ENCODE measurements at places on chromosomes 2 and 18.

- no peaks in the 10 kb centered on the region for H3K4me1 ChIP-seq
- no peak overlapping the region for H3K4me3 ChIP-seq
- H3K36me3 ChIP-seq, result no peaks in the 10 kb centered on the region
- DNase-seq, result no peak
Measured at GRCh38 chr2:212921061-212921460, 230.4 kb downstream of the IKZF2 start.

GRCh38 chr2:960061-960736, 9.6 kb downstream of the SNTG2 start:
- no peaks in the 10 kb centered on the region for H3K4me1 ChIP-seq
- DNase-seq, result no peak
- H3K27me3 ChIP-seq, result no peaks in the 10 kb centered on the region
- H3K4me3 ChIP-seq, result no peak overlapping the region
- no peak overlapping the region for H3K27ac ChIP-seq

DNA sequence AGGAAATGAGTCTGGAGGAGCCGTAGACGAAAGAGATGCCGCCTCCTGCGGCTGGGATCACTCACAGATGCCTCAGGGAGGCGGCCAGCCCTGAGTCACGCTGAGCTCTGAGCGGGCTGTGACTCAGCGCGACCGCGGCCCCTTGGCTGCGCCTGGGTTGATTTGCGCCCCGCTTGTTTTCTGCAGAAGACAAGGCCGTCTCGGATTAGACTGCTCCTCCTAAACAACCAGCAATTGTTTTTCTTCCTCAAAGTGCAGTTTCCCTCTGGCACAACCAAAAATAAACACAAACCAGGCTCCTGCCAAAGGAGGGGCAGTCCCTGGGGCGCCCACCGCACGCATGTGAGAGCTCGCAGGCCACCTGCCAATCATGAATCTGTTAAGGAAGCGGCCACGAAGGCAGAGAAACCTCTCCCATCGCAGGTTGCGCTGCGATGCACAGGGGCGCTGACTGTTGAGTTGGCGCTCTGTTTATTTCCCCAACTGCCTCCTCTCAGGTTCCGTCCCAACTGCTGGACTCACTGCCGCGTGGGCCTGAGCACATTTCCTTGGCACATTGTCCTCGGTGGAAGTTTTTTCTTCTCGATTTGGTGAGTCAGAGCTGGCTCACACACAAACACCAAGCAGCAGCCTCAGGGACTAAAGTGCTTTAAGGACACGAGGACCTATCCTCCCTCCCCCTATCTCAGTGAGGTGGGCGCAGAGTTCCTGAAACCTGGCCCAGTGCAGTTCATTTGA, 85.2 kb upstream of the NDUFV2 start:
- peak; percentile 87 for DNase-seq
- H3K27ac ChIP-seq, result peak overlapping the region; percentile 90
- no peaks in the 10 kb centered on the region for H3K27me3 ChIP-seq
- H3K4me1 ChIP-seq, result peaks cover 23% of the 10 kb centered on the region
- H3K36me3 ChIP-seq, result no peaks in the 10 kb centered on the region

DNA sequence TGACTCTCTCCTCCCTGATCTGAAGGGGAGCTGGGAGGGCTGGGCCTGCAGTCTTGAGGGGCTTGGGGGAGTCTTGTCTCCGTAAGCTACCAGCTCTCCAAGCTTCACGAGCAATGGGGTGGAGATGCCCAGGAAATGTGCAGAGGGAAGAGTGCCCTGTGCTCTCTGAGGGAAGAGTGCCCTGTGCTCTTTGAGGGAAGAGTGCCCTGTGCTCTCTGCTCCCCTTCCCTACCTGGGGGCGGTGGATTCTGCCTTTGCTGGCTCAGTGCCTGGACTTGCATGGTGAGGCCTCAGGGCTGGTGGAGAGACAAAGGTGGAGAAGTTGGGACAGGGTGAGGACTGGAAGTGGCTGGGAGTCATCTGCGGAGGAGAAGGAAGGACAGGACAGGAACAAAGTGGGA, 72.7 kb downstream of the TWIST2 start:
- no peak for DNase-seq
- no peak overlapping the region for H3K27ac ChIP-seq
- H3K36me3 ChIP-seq, result no peaks in the 10 kb centered on the region
- H3K4me1 ChIP-seq, result no peaks in the 10 kb centered on the region

GRCh38 chr2:233833345-233833744, 21.0 kb downstream of the HJURP start:
- H3K36me3 ChIP-seq, result peaks cover 15% of the 10 kb centered on the region
- no peaks in the 10 kb centered on the region for H3K4me1 ChIP-seq
- no peak overlapping the region for H3K4me3 ChIP-seq
- H3K27ac ChIP-seq, result no peak overlapping the region
- no peak for DNase-seq

GRCh38 chr2:20170704-20171250, 54.2 kb downstream of the SDC1 start:
- no peak overlapping the region for H3K27ac ChIP-seq
- H3K4me1 ChIP-seq, result peaks cover 3% of the 10 kb centered on the region
- no peak for DNase-seq

DNA sequence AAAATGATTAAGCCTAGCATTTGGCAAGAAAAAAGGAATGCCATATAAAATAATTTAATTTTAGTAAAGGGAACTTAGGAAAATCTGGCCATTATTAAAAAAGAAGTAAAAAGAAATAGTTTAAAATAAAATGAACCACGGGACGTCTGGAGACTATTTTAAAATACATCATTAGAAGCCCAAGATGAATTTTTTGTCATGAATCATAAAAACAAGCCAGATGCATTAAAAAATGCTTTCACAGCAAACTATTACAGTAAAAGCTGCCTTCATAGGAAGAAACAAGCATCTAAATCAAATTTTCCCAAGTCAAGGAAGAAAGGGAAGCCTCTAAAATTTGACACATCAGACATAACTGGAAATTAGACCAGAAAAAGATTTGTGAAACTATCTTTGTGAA, 33.0 kb downstream of the COL5A2 start:
- no peak overlapping the region for H3K4me3 ChIP-seq
- H3K27me3 ChIP-seq, result no peaks in the 10 kb centered on the region
- DNase-seq, result no peak
- no peaks in the 10 kb centered on the region for H3K36me3 ChIP-seq

- no peaks in the 10 kb centered on the region for H3K27me3 ChIP-seq
- H3K4me1 ChIP-seq, result peaks cover 40% of the 10 kb centered on the region
- peaks cover 8% of the 10 kb centered on the region for H3K36me3 ChIP-seq
Measured at GRCh38 chr2:232839411-232840079, 30.5 kb upstream of the SNORC start.

- DNase-seq, result no peak
- no peaks in the 10 kb centered on the region for H3K27me3 ChIP-seq
- no peak overlapping the region for H3K4me3 ChIP-seq
Measured at GRCh38 chr2:197059477-197059876, 133.0 kb upstream of the PGAP1 start.

DNA sequence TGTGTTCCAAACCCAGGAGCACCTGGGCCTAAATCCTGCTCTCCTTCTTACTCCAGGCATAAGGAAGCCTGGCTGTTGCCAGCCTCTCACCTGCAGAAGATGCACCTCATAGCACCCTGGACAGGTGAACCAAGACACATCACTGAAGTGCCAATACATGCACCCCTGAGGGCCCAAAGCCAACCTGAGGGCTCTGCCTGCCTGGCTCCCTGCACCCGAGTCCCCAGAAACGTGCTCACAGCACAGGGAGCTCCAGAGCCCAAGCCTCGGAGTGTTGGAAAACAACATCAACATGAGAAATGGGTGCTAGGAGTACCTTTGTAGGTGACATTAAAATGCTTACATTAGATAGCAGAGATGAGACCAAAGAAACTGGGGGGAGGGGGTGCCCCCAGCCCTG, 96.3 kb upstream of the RAB6C start:
- no peak for DNase-seq
- H3K27ac ChIP-seq, result no peak overlapping the region
- H3K36me3 ChIP-seq, result no peaks in the 10 kb centered on the region
- H3K4me3 ChIP-seq, result no peak overlapping the region

GRCh38 chr18:3053081-3053480, 40.1 kb upstream of the LPIN2 start:
- H3K27me3 ChIP-seq, result no peaks in the 10 kb centered on the region
- no peak overlapping the region for H3K4me3 ChIP-seq
- H3K36me3 ChIP-seq, result no peaks in the 10 kb centered on the region
- no peaks in the 10 kb centered on the region for H3K4me1 ChIP-seq
- no peak for DNase-seq

DNA sequence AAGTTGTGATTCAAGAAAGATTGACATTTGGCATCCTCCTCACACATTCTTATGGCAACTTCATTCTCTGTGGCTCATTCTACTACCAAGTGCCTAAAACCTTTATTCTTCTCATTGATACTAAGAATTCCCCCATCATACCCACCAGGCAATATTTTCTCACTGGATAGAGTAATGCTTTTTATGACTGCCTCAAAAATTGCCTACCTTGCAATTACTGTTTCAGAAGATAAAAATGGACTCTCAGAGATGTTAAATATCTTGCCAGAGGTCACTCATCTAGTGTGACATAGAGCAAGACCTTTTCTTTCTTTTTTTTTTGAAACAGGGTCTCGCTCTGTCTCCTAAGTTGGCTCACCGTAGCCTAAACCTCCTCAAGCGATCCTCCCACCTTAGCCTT, 192.8 kb upstream of the KYNU start:
- H3K27me3 ChIP-seq, result no peaks in the 10 kb centered on the region
- no peaks in the 10 kb centered on the region for H3K36me3 ChIP-seq
- H3K4me1 ChIP-seq, result no peaks in the 10 kb centered on the region
- no peak for DNase-seq
- no peak overlapping the region for H3K27ac ChIP-seq

- no peaks in the 10 kb centered on the region for H3K27me3 ChIP-seq
- DNase-seq, result no peak
- H3K4me1 ChIP-seq, result no peaks in the 10 kb centered on the region
- no peak overlapping the region for H3K27ac ChIP-seq
- no peak overlapping the region for H3K4me3 ChIP-seq
Measured at GRCh38 chr2:182895798-182896197, 29.4 kb upstream of the FRZB start.

DNA sequence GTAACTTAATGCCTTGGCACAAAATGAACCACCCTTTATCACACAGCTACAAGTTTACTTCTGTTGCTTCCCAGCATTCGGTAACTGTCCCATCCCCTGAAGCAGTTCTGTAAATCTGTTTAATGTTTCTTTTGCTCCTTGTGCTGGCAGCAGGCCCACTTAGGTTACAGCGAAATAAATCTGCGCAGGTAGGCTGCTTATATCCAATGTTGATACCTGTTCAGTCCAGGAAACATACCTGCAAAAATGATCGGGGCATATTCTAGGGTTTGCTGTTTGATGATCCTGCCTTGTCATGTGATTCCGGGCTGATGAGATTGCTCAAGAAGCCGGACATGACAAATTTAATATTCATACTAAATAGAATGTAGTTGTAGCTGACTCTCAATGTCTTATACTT, 23.3 kb downstream of the PELI1 start:
- no peaks in the 10 kb centered on the region for H3K36me3 ChIP-seq
- H3K27me3 ChIP-seq, result no peaks in the 10 kb centered on the region
- H3K27ac ChIP-seq, result no peak overlapping the region
- no peak overlapping the region for H3K4me3 ChIP-seq
- no peak for DNase-seq

- H3K27me3 ChIP-seq, result no peaks in the 10 kb centered on the region
- H3K4me3 ChIP-seq, result no peak overlapping the region
- no peak overlapping the region for H3K27ac ChIP-seq
Measured at GRCh38 chr2:10584843-10585475, 104.8 kb downstream of the NOL10 start.

DNA sequence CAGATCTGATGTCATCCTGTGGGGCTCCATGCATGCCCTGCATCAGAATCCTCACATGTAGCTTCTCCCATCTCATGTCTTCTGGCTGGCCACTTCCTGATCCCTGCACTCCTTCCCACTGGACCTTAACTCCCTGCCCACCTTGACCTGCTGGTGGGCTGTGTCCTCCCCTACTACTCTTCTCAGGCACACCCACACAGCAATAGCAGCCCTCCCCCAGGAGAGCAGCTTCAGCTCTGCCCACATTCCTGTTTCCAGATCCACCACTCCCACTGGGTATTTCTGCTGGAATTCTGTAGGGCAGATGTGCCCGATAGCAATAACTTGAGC, 137.0 kb upstream of the HS6ST1 start:
- no peak overlapping the region for H3K27ac ChIP-seq
- H3K36me3 ChIP-seq, result no peaks in the 10 kb centered on the region
- no peak overlapping the region for H3K4me3 ChIP-seq
- H3K4me1 ChIP-seq, result no peaks in the 10 kb centered on the region
- no peaks in the 10 kb centered on the region for H3K27me3 ChIP-seq
- DNase-seq, result no peak

GRCh38 chr2:30688956-30689401, 118.3 kb downstream of the CAPN13 start:
- H3K36me3 ChIP-seq, result no peaks in the 10 kb centered on the region
- no peaks in the 10 kb centered on the region for H3K27me3 ChIP-seq
- no peaks in the 10 kb centered on the region for H3K4me1 ChIP-seq
- H3K4me3 ChIP-seq, result no peak overlapping the region
- no peak overlapping the region for H3K27ac ChIP-seq
- no peak for DNase-seq

DNA sequence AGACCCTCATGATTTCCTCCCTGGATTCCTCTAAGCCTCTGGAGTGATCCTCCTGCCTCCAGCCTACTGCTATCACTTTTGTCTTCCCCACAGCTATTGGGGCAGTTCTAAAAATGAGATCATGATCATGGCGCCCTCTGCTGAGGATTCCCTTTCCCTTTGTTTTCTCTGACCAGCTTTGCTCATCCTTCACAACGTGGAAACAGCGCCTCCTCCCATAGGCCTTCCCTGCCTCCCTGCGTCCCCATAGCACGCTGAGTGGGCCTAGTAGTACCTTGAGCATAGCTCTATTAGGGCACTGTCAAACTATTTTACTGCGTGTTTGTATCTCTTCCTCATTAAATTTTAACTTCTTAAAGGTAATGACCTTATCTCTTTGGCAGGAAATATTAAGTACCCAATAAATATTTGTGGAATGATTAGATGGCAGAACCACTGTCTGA, 207.0 kb upstream of the FANCL start:
- peak; percentile 74 for DNase-seq
- no peak overlapping the region for H3K27ac ChIP-seq
- H3K4me3 ChIP-seq, result no peak overlapping the region
- peaks cover 1% of the 10 kb centered on the region for H3K27me3 ChIP-seq

DNA sequence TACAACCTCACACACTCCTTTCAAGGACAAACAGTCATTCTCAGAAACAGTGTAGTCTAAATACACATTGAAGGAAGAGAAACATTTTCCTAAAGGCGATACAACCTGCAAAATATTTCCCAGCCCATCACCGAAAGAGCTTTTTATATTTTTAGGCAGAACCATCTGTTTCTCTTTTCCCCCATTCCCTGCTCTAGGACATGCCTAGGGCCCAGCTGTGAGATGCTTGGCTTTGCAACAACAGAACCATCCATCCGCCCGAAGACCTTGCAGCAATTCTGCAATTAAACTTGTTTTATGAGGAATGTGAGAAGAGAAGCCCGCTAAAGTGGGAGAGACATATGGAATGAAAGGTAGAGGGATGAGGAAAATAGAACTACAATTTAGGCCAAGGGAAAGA, 105.6 kb upstream of the RFX8 start:
- no peak overlapping the region for H3K27ac ChIP-seq
- no peak for DNase-seq
- H3K36me3 ChIP-seq, result no peaks in the 10 kb centered on the region
- no peak overlapping the region for H3K4me3 ChIP-seq
- peaks cover 6% of the 10 kb centered on the region for H3K4me1 ChIP-seq
- H3K27me3 ChIP-seq, result no peaks in the 10 kb centered on the region

Measured in endothelial cell of umbilical vein (primary cell).